H1 (cell line): ENCODE measurements at places on chromosomes 4 and X.

GRCh38 chr4:53779025-53779424 lies 187.7 kb upstream of the LNX1 start:
- no peak for DNase-seq

DNA sequence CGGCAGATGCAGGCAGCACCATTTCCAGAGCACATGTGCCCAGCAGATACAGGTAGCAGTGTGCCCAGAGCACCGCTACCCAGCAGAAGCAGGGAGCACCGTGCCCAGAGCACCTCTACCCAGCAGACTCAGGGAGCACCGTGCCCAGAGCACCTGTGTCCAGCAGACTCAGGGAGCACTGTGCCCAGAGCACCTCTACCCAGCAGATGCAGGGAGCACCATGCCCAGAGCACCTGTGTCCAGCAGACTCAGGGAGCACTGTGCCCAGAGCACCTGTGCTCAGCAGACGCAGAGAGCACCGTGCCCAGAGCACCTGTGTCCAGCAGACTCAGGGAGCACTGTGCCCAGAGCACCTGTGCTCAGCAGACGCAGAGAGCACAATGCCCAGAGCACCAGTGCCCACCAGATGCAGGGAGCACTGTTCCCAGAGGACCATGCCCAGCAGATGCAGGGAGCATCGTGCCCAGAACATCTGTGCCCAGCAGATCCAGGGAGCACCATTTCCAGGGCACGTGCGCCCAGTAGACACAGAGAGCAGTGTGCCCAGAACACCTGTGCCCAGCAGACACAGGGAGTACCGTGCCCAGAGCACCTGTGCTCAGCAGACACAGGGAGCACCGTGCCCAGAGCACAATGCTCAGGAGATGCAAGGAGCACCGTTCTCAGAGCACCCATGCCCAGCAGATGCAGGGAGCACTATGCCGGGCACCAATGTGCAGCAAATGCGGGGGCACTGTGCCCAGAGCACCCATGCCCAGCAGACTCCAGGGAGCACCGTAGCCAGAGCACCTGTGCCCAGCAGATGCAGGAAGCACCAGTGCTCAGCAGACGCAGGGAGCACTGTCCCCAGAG lies 236.4 kb downstream of the DHRSX start:
- DNase-seq, result no peak

DNA sequence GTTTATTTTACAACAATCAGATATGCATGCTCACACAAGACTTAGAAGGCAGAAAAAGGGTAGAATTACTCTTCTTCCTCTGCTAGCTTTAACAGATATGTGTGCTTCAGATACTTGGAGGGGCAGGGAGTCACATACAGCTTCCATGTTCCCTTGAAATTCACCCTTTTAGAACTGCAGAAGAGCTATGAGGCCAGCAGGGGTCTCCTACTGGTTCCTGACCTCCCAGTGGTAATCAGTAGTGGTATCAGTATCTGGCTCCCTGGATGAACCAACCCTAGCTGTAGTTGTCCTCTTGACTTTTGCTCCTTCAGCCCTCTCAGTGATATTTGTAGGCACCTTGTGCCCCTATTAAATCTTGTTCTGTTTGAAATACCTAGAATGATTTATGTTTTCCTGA lies 81.5 kb downstream of the RCHY1 start:
- DNase-seq, result no peak

DNA sequence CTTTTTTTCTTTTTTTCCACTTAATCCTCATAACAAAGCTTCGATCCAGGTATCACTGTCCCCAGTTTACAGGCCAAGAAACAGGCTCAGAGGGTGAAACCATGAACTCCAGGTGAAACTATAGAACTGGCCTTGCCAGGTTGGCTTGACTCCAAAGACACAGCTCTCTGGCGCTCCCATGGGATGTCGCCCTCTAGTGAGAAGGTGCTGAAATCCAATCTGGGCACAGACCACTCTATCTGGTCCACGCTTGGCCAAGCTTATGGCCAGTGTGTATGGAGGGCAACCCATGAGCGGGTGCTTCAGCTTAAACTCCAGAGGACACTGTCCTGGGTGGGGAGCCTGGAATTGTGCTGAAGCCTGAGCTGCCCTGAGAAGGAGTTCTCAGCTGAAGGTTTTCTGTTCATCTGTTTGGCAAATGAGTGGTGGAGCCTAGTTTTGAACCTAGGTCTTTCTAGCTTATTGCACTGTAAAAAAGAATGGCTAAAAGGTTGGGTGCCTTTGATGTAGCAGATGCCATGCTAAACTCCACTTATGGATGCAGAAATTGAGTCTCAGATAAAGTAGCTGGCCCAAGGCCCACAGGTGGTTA lies 70.5 kb downstream of the SEL1L3 start:
- peak; percentile 71 for DNase-seq

GRCh38 chrX:100643956-100644860 lies at the start of gene SRPX2:
TSS of gene SRPX2 (plus strand) at chrX:100644199. CDS start at chrX:100646323, 2,124 bp downstream.
- DNase-seq, result no peak

DNA sequence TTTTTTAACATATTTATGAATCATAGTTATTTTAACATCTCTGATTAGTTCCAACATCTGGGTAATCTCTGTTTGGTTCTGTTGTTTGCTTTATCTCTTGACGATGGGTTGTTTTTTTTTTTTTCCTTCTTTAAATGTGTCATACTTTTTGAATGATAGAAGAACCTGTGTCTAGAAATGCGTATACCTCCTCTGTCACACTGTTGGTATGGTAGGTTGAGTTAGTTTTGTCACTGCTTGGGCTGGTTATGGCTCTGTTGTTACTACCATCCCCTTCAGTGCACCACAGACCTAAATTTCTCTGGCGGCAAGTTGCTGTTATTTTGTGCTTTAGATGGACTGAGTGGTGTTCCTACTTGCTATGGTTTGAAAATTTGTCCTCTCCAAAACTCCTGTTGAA lies 16.8 kb downstream of the STIM2 start:
- no peak for DNase-seq

GRCh38 chrX:39008549-39008948 lies 207.3 kb downstream of the MID1IP1 start:
- no peak for DNase-seq

DNA sequence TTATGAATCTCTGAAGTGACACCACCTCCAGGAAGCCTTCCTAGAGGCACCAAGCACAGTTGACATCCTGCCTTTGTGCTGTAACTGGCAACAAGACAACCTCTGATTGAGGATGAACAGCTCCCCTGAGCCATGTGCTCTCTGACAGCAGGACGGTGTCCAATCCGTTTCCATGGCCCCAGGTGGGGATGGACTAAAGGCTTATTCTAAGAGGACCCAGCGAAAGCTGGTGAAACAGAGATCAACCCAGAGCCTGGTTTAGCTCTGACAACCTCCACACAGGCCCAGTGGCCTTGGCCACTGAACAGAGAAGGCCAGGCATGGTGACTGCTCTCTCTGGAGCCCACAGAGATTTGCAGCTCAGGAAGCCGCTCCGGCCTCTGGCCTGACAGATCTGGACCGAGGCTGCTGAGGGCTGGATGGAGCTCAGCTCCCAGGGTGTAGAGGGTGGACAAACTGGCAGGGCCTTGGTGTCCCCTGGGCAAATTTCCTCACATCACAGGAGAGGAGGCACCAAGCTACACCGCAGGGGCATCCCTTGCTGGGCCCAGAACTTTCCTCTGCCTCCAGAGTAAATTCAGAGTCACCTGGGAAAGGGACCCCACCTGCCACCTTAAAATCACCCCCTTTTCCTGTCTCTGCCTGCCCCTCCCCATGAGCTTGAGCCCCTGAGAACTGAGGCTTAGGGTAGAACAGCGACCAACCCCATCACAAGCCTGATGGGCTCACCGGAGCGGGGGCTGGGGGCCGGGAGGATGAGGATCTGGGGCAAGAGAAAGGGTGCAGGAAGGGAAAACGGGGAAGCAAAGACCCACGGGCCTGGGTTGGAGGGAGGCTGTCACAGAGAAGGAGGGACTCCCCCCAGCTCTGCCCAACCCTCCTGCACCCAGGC lies 40.2 kb downstream of the HMX1 start:
- DNase-seq, result no peak

DNA sequence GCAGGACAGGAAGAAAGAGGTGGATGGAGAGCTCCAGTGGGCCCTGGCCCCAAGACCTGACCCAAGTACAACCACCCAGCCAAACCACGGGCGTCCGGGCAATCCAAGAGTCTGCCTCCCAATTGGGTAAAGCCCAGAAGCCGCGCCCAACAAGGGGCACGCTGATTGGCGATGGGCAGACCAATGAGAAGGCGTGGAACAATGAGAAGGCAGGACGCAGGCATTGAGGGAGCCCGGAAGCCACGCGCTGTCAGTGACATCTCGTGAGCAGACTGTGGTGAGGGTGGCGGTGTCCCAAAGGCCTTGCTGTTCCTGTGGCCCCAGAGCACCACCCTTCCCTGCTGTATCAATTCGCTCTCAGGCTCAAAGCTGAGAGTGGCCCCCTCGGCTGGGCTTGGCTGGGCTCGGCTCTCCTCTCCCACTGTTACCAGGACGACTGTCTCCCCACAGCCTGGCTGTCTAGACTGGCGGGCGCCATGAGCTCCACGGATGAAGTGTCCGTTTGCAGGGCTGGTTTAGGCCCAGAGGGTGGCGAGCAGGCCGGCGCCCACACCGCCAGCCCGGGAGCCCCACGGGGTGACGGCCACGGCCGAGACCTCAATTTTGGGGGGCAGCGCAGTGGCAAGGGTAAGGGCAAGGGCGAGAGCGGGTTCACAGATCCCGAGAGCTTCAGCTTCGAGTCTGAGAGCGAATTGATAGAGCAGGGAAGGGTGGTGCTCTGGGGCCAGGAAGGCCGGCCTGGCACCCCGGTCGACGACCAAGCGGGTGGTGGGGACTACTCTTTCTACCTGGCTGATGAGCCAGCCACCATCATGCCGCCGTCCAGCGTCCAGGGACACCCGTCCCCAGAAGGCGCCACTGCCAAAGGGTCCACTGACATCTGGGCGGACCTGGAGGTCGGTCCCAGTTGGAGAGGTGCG lies at the start of gene LOC101059915:
Gene LOC101059915 (plus strand): TSS at position 219 of the 920 bp plus-strand sequence.
- DNase-seq, result no peak

DNA sequence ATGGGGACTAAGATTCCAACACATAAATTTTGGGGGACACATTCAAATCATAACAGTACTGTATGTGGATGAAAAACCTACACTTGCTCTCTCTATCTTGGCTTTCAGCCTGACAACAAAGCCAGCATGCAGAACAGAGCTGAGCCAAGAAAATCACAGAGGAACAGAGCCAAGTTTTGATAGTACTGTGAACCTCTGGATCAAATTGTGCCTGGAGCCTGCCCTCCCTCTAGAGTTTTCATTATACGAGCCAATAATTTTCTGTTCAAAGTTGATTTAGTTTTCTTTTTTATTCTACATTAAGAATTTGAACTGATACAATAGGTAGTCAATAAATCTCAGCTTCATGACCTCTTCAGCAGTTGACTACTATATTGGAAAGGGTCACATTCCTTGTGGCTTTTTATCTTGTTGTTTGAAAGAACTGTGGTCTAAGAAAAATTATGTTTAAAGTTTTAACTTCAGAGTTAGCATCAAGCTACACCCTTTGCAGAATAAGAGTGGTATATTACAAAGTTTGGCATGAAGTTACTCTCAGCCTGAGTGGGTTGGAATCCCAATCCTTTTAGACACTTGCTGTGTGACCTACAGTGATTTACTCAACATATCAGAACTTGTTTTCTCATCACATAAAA lies 31.1 kb downstream of the GRID2 start:
- no peak for DNase-seq

- no peak for DNase-seq
These were observed 86.4 kb upstream of the CHRDL1 start for GRCh38 chrX:110881971-110882370.

- no peak for DNase-seq
These were observed 64.7 kb downstream of the PAPSS1 start for GRCh38 chr4:107655289-107655688.

DNA sequence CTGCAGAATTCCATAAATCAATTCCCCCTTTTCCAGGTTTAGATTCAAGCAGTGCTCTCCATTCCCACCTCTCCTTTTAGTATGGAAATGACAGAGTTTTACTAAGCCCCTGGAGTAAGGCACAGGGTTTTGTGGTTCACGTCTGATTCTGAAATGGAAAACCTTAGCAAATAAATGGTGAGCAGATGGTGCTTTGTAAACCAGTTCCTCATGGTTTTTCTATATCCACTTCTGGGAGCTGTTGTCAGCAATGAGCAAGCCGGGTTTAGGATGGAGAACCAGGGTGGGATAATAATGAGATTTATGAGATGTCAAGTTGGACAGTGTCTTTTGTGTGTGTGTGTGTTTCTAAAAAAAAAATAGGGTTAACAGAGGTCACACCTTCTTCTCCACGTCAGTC lies 113.8 kb upstream of the RBPJ start:
- DNase-seq, result no peak

GRCh38 chrX:108397627-108398391 lies 40.4 kb downstream of the COL4A6 start:
- DNase-seq, result no peak

GRCh38 chr4:99574530-99575324 lies at the start of gene MTTP:
TSS of gene MTTP (plus strand) at chr4:99574824. CDS start at chr4:99574910, 86 bp downstream.
- no peak for DNase-seq

GRCh38 chrX:118062048-118062789 lies 54.4 kb downstream of the KLHL13 start:
- no peak for DNase-seq

DNA sequence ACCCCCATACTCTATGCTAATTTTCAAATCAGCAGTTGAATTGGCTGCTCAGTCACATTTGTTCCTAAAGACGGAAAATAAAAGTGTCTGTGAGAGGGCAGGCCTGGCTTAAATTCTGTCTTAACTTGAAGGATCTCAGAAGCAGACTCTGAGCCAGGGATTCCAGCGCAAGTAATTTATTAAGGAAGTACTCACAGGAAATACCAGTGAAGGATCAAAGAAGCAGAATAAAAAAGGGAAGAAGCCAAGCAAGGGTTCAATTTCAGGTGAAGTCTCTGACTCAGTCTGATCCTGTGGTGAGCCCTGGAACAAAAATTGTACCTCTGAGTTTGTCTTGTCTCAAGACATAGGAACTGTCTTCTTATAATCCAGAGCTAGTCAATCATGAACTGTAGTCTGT lies 52.2 kb downstream of the IL1RAPL1 start:
- no peak for DNase-seq

- DNase-seq, result no peak
These were observed 1459.9 kb downstream of the PCDH7 start for GRCh38 chr4:32180086-32180485.

- no peak for DNase-seq
These were observed at the start of gene CXCL3 for GRCh38 chr4:74038425-74039314. TSS of gene CXCL3 (minus strand) at chr4:74038689. CDS start at chr4:74038611, 78 bp downstream.

DNA sequence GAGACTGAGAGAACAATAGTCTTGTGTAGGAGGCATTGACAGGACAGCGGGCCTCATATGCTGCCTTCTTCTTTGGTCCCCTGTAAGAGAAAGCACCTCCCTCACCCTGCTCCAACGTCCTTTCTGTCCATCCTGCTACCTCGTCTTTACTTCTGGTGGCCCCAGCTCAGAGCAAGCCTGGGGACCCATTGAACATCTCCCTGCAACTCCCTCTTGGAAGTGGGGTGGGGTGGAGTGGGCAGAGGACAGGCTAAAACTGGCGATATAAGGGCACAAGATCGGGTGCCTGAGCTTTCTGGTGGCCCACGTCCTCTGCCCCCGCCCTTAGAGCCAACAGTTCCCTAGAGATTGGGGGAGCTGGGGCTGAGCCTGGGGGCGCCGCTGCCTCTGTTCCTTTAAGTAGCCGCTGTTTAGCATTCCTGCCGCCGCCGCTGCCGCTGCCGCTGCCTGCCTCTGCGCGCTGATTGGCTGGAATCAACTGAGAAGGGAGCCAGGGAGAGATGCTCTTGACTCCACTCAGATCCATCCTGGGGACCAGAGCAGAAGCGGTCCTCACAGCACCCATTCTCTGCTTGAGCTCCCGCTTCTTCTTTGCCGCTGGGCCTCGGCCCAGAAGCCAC lies at the start of gene DLG3:
Gene DLG3 (plus strand): TSS at position 510 of the 620 bp plus-strand sequence. CDS start 367 bp downstream, outside the sequence.
- DNase-seq, result no peak

- DNase-seq, result no peak
These were observed 45.3 kb downstream of the CASP6 start for GRCh38 chr4:109657854-109658418.
